Stimulated activated CD4-positive, alpha-beta T cell treated with anti-CD3 and anti-CD28 coated beads, Interleukin-4, amount 100 ng/mL, for 48 hours (primary cell): ENCODE measurements at places on chromosomes 6 and 20.

DNA sequence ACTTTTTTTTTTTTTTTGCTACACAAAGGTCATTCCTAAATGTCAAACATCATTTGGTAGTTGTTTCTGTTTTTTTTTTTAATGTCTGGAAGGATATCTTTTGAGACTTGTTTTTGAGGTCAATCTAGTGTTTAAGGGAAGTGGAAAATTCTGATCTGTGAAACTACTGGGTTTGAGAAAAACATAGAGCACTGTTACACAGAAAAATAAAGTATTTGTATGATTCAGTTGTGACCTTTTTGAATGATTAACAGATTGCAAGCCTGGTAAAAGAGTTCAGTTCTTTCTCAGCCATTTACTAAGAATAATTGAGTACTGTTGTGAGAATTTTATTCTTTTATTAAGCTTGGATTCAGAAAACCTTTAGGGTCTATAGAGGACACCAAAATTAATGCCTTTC is 276.7 kb downstream of the ADGRB3 start:
- DNase-seq, result no peak

- DNase-seq, result no peak
Observed at GRCh38 chr6:161141173-161141572, 132.7 kb downstream of the AGPAT4 start.

GRCh38 chr20:47464380-47465101 is 37.1 kb upstream of the NCOA3 start:
- no peak for DNase-seq

- DNase-seq, result no peak
Observed at GRCh38 chr20:6148073-6148472, 25.2 kb upstream of the FERMT1 start.

DNA sequence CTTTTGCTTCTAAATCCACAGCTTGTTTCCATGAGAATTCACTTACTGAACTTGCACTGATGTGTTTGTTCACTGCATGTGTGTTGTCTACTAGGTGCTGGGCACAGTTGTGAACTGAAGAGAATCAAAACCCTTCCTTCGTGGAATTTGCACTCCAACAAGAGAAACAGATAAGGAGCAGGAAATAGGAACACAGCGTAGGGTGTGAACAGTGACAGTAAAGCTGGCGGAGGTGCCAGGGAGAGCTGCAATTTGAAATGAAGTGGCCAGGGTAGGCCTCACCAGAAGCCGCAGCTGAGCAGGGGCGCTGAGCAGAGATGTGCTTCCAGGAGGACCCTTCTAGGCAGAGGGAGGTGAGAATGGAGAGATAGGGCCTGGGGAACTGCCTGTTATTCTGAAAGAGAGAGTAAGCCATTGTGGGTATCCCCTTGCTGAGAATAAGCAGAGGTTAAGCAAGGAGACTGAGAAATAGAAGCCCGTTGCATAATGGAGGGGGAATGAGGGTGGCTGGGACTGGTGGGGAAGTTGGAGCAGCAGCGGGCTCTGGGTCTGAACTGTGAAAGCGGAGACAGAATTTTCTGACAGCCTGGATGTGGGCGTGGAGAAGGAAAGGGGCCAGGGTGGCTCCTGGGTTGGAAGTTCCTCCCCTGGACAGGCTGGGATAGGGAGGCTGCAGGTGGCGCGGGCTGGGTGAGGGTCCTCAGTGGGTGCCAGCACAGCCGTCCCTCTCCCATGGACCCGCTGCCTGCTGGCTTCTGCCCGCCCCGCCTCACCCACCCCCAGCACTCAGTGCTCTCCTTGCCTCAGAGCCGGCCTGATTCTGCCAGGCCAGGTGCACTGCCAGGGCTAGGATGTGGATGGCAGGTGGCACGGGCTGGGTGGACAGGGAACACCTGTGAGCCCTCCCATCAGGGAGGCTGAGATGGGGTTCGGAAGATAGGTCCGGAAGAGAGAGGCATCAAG is 114.7 kb upstream of the AFDN start:
- no peak for DNase-seq

GRCh38 chr20:1381753-1382591 is 10.9 kb downstream of the FKBP1A start:
- no peak for DNase-seq

DNA sequence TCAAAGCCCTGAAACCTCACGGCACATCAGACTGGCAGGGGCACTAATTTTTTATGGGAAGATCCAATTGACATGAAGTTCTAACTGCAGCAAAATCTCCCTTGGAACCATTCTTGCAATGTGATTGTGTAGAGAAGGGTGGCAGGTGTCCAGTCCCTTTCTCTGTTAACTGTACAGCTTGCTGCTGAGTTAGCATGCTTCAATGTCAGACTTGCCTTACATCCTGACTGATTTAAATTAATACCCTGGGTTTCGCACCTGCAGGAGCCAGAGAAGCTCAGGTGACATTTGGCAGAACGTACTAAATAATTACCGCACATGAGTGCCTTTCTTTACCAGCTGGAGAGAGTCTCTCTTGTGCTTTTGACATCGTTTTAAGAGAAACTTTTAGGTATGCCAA is 123.0 kb downstream of the DOK5 start:
- DNase-seq, result no peak

- no peak for DNase-seq
Observed at GRCh38 chr6:89013438-89013837, 50.0 kb upstream of the RNGTT start.

DNA sequence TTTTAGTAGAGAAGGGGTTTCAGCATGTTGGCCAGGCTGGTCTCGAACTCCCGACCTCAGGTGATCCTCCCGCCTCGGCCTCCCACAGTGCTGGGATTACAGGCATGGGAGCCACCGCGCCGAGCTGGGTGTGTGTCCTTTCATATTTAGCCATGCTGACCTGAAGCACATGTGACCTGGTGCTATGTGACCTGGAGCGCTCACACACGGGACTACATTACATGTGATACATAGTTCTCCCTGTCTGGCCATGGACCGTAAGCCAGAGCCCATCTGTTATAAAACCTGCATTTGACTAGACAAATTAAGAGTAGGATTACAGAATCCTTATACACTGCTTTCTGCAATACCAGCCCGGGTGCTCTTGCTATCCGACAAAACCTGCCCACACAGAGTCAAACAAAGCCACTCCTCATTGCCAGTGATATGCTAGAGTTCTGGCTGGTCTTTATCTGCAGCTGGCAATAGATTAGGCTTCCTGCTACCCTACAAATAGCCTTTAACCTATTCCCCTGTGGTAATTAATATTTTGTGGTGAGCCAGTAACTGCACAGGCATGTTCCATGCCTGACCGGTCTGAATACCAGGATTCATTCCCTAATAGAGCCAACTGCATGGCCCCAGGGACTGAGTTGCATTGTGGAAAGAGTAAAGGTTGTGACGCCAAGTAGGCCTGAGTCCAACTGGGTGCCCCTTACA is 26.3 kb upstream of the FAM50B start:
- DNase-seq, result no peak
